ENCODE measurements at places on chromosomes 4 and X.

DNA sequence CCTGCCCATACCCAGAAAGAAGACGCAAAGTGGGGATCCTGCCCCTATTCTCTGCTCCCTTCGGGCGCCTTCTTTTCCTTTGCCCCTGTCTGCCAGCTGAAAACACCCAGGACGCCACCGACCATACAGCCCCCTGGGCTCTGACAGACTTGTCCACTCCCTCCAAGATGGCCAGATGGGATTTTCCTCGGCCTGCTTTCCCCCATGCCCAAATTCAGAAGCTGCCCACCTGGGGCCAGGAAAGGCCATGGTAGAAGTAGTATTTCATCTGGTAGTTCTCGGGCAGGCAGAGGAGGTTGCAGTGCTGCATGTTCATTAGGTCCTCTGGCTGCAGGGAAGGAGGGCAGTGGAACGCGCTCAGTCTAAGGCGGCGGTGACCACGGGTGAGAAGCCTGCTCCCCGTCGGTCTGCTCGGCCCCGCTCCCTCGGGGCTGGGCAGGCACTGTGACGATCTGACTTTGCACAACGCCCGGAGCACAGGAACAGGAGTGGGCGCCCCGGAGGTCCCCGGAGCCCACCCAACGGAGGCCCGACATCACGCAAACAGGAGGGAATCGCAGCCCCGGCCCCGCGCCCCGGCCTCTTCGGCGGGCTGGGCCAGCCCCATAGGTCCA is 582 bp downstream of the NAA10 start:
- no peak for DNase-seq

DNA sequence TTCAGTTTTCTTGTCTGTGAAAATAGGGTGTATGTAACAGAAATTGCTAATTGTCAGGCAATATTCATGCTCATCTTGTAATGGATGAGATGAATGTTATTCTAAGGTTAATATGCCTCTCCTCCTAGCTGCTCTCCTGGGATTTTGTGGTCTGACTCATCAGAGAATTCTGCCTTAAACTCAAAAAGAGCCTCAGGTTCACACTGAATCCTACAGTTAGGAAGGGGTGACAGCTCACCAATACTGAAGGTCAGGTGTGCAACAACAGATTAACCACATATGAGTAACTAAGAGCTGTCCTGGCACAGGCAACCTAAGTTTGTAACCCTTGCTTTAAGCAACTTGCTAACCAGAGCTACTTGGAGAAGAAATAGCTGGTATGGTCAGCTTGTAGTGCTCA is 197.7 kb downstream of the SPATA18 start:
- DNase-seq: no peak

DNA sequence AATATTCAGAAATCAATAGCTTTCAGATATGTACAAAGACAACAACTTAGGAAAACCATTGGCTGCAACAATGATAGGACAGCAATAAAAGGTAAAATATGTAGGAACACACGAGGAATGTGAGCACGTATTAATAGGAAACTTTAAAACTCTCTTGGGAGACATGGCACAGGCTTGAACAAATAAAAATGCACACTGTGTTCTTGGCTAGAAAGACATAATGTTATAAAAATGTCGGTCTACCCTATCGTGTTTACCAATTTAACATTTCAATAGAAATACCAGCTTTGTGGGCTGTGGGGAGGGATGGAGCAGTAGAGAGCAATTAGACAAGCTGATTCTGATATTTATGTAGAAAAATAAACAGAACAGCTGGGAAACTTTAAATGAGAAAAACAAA is 69.0 kb upstream of the FAM9B start:
- no peak for DNase-seq

DNA sequence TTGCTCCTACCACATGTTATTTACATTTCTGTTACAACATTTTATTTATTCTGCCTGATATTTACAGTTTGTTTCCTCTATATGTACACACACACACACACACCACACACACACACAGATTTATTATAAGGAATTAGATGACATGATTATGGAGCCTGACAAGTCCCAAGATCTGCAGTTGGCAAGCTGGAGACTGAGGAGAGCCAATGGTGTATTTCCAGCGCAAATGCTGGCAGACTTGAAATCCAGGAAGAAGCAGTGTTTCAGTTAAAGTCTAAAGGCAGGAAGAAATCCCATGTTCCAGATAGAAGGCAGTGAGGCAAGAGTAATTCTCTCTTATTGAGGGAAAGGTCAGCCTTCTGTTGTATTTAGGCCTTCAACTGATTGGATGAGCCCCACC is 1.8 kb upstream of the KLHL4 start:
- no peak for DNase-seq

- no peak for DNase-seq
Observed at GRCh38 chr4:7500404-7500803, 65.7 kb upstream of the PSAPL1 start.

- no peak for DNase-seq
Observed at GRCh38 chr4:180625653-180626052, 1617.5 kb upstream of the TENM3 start.

- DNase-seq: no peak
Observed at GRCh38 chr4:48636911-48637310, 143.2 kb downstream of the FRYL start.

- DNase-seq: no peak
Observed at GRCh38 chr4:13617801-13618200, 9.7 kb downstream of the BOD1L1 start.

DNA sequence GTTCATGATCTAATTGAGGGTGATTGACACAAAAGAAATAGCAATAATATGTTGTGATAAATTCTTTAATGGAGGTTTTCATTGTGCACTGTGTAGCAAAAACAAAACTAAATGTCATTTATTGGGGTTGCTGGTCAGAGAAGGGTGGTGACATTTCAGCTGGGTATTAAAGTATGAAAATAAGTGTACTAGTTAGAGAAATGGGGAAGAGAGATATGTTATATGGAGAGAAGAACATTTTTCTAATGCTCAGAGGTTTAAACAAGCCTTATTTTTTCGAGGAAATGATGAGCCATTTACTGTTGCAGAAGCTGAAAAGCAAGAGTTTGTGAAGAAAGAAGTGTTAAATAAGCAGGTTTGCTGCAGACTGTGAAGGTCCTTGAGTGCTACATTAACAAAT is 142.7 kb upstream of the PAQR3 start:
- no peak for DNase-seq

GRCh38 chr4:184269879-184270430 is 52.3 kb upstream of the ENPP6 start:
- DNase-seq: no peak

DNA sequence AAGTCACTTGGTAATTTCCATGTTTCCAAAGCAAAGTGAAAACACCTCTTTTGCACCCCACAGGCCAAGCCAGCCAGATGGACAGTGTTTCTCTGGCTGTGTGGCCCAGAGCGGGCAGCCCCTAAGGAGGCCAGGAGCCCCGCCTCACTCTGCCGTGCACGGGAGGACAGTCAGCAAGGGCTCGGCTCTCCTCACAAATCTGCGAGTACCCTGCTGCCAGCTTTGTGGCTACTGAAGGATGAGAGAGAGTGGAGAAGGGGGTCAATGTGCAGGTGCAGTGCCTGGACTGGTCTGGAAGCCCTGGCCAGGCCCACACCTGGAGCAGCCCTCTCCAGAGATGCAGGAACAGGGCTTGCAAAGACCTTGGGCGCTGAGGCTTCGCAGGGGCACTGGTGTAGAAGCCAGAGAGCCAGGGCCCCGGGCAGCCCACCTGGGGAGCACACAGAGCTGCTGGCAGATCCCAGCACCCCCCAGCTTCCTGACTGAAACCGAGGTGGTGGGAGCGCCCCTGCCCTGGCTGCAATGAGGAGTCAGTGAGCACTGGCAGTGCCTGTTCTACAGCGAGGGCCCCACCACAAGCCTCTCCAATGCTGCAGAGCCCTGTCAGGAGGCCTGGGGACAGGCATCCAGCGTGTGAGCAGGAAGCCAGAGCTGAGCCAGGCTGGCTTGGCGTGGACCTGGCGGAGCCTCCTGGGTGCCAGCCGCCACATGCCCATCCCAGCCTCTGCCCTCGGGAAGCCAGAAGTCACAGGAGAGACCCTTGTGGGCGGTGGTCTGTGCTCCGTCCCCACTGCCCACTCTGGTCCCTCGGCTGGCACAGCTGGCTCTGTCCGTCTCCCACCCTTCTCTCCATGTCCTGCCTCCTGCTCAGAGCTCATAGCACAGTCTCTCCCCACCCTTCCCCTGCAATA is 3.9 kb downstream of the SPON2 start:
- DNase-seq: no peak

DNA sequence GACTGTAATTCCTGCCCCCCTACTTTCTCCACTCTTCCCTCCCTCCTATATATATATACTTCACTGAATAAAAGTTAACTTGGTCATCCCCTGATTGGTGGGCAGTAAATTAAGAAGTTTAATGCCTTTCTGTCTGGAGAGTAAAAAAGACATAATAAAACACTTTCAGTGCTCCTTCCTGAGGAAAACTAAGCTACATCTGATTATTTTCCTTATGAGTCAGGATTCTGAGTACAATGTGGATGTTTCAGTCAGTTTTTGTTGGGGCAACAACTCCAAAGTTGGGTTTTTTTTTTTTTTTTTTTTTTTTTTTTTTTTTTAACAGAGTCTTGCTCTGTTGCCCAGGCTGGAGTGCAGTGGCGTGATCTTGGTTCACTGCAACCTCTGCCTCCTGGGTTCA is 22.0 kb upstream of the SUPT20HL2 start:
- no peak for DNase-seq
